ENCODE measurements at places on chromosomes 2 and 18.
A peak's percentile ranks its signal among the peaks of the same experiment; 100 is the strongest.

- no peak for DNase-seq
- no peaks in the 10 kb centered on the region for H3K4me1 ChIP-seq
- no peaks in the 10 kb centered on the region for H3K36me3 ChIP-seq
- no peaks in the 10 kb centered on the region for H3K27me3 ChIP-seq
Measured at GRCh38 chr2:25712455-25712854, 39.1 kb upstream of the DTNB start.

- H3K27me3 ChIP-seq: peaks cover 47% of the 10 kb centered on the region
- H3K36me3 ChIP-seq: no peaks in the 10 kb centered on the region
- peaks cover 8% of the 10 kb centered on the region for H3K4me1 ChIP-seq
- DNase-seq: peak; percentile 63
- H3K27ac ChIP-seq: no peak within 1 kb of the TSS
- peak within 1 kb of the TSS; percentile 67 for H3K4me3 ChIP-seq
Measured at GRCh38 chr2:208406474-208407451, at the start of gene PTH2R. TSS of gene PTH2R (plus strand) at chr2:208406792. CDS start at chr2:208407044, 252 bp downstream.

DNA sequence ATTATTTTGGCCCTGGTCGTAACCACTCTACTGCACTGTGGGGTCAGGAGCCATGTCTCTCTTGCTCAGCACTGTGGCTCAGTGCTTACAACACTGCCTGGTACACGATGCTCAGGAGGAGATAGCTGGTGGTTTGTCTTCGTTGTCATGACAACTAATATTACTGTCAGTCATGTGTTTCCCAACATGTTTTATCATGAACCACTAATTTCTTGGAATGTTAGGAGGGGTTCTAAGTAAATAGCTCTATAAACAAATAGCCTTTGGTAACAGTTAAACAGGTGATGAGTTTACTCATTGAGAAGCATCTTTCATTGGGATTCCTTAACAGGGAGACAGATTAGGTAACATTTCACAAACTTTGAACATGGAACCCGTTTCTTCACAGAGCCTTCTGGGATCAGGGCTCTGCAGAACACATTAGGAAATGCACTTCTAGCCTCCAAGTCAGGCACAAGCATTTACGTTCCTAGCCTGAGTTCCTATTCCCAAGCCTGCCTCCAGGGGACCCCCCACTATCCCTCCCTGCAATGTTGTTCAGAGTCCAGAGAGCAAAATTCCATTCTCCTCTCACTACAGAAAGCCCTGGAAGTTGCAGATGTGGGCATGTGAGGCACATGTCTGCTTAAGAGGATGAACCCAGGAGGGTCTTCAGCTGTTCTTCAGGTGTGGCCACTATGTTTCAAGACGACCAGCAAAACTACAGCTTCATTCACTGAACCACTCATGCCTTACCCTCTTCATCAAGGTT, 6.4 kb upstream of the RBM44 start:
- peaks cover 13% of the 10 kb centered on the region for H3K36me3 ChIP-seq
- H3K27me3 ChIP-seq: no peaks in the 10 kb centered on the region
- peak; percentile 38 for DNase-seq
- no peak overlapping the region for H3K27ac ChIP-seq

- no peaks in the 10 kb centered on the region for H3K27me3 ChIP-seq
- H3K36me3 ChIP-seq: no peaks in the 10 kb centered on the region
- no peak overlapping the region for H3K4me3 ChIP-seq
- H3K27ac ChIP-seq: no peak overlapping the region
Measured at GRCh38 chr18:36638224-36638623, 190.6 kb downstream of the TPGS2 start.
